ENCODE measurements at places on chromosomes 4 and X.

DNA sequence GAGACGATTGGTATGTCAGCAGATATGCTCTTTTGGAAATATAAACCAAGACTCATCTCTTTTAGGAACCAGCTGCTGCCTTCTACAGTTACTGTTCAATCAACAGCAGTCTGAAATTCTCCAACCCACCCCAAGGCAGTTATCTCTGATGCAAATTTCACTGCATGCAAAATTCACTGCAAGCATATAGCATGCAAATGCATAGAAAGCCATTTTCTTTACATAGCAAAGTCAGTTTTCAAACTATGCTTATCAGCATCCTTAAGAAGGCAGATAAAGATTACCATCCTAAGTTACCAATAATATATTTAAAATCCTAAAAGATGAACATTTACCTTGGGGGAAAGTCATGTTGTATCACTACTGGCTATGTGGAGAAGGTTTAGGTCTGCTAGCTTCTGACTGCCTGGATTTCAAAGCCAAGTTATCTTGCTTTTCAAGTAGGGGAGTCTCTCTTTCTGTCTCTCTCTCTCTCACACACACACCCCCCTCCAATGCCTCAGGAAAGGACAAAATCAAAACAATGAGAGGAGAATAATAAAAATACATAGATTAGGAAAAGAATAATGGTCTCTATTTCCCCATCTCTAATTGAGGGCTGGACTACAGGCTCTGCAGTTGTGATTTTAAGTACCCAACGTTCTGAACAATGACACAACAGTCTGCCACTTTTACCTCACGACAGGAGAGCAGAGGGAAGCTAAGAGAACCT is 1.5 kb downstream of the NMU start:
- no peak for DNase-seq

GRCh38 chr4:184456337-184456736 is 18.0 kb downstream of the IRF2 start:
- no peak for DNase-seq

GRCh38 chr4:77028246-77028645 is 47.5 kb downstream of the CCNI start:
- no peak for DNase-seq

GRCh38 chrX:119427024-119427794 is 28.1 kb downstream of the SLC25A43 start:
- DNase-seq = peak; percentile 17

DNA sequence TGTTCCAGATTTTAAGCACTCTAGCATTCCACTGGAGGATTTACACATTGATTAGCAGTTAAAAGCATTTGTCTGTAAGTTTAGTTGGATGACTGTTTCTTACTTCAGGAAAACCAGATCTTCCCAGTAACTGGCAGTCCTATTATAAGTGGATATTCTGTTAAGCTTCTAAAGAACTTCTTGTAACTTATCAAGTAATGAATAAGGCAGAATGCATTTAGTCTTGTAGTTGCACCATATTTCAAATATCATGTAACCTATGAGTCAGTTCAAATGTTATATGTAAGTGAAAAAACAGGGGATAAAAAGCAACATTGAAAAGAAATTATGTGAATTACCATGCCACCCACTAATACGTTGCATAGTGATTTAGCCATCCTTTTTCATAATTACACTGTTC is 30.2 kb upstream of the TENM3 start:
- DNase-seq = no peak

DNA sequence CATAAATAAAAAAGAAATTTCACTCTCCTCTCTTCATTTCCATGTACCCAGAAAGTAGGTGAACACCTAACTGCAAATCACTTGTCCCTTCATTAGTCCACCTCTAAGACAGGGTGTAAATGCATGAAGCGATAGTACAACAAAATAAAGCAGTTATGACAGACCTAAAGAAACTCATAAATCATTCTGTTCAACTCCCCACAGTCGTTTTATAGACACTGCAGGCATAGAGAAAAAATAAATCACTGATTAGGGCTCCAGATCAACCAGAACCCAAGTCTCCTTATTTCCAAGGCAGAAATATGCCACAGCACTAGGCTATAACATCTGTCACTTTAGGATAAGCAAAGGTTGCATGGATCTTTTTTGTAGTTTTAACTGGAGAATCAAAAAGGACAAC is 3.0 kb downstream of the RASGEF1B start:
- DNase-seq = no peak

GRCh38 chr4:110062166-110062565 is 136.2 kb downstream of the ELOVL6 start:
- DNase-seq = no peak

- no peak for DNase-seq
These were observed 7.4 kb downstream of the AFAP1 start for GRCh38 chr4:7932287-7932686.

DNA sequence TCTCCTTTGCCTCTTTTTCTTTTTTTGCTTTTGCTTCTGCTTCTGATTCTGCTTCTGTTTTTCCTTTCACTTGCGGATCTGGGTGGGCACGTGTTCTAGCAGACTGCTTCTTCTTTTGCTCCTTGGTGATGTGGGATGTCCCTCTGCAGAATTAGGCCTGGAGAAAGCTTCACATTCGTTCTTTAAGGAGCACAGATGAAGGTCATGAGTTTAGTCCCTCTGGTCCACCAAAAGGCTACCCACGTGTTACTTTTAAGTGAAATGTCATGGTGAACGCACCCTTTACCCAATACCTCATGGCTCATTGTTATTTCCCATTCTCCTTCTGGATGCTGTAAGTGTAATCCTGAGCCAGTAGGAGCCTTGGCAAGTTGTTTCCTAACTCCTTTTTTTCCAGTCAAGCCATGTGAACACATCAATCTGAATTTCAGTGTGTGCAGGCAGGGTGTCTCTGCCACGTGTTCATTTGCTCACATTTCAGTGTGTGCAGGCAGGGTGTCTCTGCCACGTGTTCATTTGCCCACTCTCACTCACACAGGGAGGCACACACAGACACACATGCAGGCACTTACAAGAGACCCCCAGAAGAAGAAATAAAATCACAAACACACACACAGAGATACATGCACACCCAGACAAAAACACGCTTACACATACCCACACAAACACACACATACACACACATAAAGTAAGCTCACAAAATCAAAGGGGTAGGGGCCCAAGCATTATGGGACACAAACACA is 36.9 kb downstream of the NBDY start:
- no peak for DNase-seq

GRCh38 chr4:117378942-117379341 is 293.6 kb upstream of the TRAM1L1 start:
- DNase-seq = no peak

- DNase-seq = no peak
These were observed 7.4 kb downstream of the MMAA start for GRCh38 chr4:145626623-145626982.

DNA sequence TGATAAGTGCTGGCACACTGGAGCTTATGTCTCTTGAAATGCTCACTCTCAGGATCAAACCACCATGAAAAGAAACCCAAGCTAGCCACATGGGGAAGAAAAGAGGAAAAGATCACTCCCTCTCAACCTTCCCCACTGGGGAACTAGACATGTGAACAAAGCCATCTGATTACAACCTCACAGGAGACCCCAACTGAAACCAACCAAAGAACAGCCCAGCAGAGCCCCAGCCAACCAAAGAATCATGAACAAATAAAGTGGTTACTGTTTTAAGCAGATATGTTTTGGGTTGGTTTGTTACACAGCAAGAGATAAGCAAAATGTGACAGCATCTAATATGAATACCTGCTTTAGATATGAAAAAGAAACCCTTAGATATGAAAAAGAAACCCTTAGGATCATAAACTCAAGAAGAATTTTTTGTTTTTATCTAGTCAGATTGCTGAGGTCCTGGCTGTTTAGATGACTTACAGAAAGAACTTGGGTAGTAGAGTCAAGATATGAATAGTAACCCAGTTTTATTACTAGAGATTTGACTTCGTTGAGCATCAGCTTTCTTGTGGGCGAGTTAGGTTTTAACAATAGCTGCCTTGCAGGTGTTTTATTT is 23.7 kb upstream of the TLR7 start:
- no peak for DNase-seq

DNA sequence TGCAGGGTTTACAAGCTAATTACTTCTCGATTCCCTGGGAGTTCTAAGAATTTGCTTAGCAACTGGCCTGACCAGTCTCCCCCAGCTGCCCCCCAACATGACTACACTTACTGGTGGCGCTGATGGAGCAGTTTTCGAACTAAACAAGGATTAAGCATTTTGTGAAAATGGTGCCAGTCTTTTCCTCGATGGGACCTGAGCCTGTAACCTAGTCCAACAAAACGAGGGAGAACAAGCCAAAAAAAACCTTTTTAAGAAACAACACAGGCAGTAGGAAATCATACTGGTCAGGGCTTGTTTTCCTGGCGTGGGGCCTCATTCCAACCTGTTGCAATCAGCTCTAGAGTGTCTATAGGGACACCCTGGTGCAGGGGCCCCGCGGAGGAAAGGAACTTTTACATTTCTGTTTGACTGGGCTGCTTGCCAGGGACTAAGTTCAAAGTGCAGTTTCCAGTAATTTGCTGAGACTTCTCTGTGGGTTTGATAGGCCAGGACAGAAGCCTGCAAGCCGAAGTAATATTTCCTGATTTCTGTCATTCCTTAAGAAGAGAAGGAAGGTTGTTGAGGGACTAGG is 158.7 kb downstream of the SPRY1 start:
- DNase-seq = no peak

All from T-helper 2 cell (primary cell).